ENCODE measurements at places on chromosomes 12 and 14.

DNA sequence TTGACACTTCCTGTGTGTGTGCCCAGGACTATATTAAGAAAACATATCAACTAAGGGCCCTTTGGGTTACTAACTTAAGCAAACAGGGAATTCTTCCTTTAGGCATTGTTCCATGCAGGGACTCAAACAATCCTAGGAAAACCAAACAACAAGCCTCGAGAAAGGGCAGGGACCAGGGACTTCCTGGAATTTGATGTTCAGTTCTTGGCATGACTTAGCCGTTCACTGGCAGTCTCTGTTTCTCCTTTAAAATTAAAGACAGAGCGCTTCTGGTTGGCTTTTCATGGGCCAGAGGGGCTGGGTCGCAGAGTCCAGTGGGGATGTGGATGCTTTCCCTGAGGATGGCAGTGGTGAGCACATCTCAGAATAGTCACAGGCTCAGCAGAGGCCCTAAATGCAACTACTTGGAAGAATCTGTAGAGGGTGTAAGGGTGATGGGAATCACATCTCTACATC lies 35.2 kb downstream of the RNFT2 start:
- DNase-seq, result peak; percentile 9

- no peak for DNase-seq
Measured at GRCh38 chr12:116508145-116509121, 50.7 kb upstream of the MAP1LC3B2 start.

- DNase-seq, result peak; percentile 67
Measured at GRCh38 chr14:51479584-51480325, 172.0 kb upstream of the FRMD6 start.

GRCh38 chr14:52220924-52221811 lies 46.3 kb upstream of the PTGDR start:
- DNase-seq, result no peak

GRCh38 chr12:102347811-102348210 lies 132.6 kb downstream of the IGF1 start:
- peak; percentile 14 for DNase-seq

DNA sequence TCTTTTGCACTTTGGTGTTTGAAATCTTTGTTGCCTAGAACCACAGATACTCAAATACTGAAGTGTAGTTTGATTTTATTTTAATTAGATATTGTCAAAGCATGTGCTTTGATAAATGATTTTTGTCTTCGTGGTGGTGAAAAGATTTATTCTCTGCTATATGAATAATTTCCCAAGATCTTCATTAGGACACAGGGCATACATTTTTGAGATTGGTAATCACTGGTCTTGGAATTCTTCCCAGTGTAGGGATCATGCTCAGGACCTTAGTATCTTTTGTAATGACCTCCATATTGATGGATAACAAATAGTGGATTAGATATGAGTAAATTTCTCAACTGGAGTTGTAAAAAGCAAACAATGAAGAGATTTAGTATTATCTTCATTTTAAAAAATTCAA lies 28.2 kb downstream of the TBK1 start:
- peak; percentile 52 for DNase-seq

GRCh38 chr14:33810308-33810707 lies 140.6 kb downstream of the EGLN3 start:
- DNase-seq, result no peak
